ENCODE measurements at places on chromosomes 7 and 10. TPM values are rescaled to one million over a fixed set of nuclear protein-coding genes. Genes with fewer than 3 reads are reported as not detected.

Gene CPA5
- 1.3 TPM for total RNA-seq

Gene SDK1
- 0.15 TPM for total RNA-seq

Gene SEMA3A
- total RNA-seq, result 0.34 TPM

GRCh38 chr10:72794260-72794659 is 99.3 kb upstream of the OIT3 start:
- no peak for DNase-seq

- DNase-seq, result no peak
Observed at GRCh38 chr7:24920451-24921361, 59.3 kb downstream of the OSBPL3 start.

DNA sequence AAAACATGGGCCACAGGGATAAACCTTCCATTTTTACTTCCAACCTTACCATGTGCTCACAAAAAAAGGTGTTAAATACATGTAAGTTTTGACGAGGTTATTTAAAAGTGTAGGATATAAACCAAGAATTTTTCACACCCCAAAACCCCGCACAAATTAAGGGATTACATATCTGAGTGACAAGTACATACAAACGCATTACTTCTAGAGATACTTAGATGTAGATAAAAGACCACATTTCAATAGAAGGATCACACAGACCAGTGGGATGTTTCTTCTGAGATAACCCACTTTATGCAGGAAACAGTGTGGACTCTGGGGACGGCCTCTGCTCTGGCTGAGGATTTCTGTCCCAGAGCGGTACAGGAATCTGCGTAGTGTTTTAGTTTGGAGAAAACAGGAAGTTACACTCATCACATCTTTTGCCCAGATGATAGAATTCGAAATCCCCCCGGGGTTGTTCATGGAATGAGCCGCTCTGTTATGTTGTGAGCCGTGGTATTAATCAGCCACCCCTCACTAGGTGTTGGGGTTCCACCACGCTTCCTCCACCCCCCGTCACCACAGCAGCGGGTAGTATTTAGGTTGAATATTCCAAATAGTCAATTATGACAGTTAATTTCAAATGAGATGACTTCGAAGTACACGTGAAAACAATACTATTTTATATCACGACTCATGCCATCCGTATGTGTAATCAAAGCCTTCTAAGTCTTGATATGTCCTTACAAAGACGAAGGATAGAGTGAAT is 1.3 kb upstream of the CUL1 start:
- peak; percentile 9 for DNase-seq

- no peak for DNase-seq
Observed at GRCh38 chr10:69732147-69732825, 69.4 kb upstream of the COL13A1 start.

GRCh38 chr7:22990588-22990949 is 23.4 kb downstream of the HYCC1 start:
- DNase-seq, result no peak

DNA sequence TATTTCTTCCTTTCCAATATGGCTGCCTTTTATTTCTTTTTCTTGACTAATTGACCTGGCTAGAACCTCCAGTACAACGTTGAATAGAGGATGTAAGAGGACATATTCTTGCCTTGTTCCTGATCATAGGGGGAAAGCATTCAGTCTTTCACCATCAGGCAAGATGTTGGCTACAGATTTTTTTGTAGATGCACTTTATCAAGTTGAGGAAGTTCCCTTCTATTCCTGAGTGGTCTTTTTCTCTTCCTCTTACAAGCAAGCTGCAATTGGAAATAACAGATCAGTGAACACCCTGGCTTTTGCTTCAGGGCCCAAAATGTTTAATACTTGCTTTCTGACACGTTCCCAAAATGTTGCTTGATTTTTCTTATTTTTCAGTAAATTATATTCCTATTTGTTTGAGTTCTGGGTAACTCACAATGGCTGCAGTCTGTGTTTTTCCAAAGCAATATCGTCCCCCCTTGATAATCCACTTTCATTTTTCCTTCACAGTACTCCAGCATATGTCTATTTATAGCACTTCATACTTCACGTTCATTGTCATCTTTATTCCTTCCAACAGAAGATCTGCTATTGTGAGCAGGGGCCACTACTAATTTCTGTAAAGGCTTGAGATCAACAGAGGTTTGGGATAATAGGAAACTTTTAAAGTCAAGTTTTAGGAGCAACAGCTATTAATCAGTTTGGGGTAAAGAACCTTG is 11.7 kb downstream of the CPEB3 start:
- no peak for DNase-seq

GRCh38 chr10:43658227-43658626 is 9.5 kb upstream of the ZNF32 start:
- DNase-seq, result no peak

- DNase-seq, result no peak
Observed at GRCh38 chr7:46603296-46603752, 682.3 kb upstream of the IGFBP3 start.

GRCh38 chr7:124480036-124480820 is 285.4 kb downstream of the GPR37 start:
- no peak for DNase-seq

- no peak for DNase-seq
Observed at GRCh38 chr7:152968514-152968913, 209.0 kb downstream of the ACTR3B start.

- no peak for DNase-seq
Observed at GRCh38 chr7:21365866-21366624, 61.8 kb upstream of the SP4 start.

- DNase-seq, result no peak
Observed at GRCh38 chr10:21473135-21473534, 52.3 kb downstream of the SKIDA1 start.

DNA sequence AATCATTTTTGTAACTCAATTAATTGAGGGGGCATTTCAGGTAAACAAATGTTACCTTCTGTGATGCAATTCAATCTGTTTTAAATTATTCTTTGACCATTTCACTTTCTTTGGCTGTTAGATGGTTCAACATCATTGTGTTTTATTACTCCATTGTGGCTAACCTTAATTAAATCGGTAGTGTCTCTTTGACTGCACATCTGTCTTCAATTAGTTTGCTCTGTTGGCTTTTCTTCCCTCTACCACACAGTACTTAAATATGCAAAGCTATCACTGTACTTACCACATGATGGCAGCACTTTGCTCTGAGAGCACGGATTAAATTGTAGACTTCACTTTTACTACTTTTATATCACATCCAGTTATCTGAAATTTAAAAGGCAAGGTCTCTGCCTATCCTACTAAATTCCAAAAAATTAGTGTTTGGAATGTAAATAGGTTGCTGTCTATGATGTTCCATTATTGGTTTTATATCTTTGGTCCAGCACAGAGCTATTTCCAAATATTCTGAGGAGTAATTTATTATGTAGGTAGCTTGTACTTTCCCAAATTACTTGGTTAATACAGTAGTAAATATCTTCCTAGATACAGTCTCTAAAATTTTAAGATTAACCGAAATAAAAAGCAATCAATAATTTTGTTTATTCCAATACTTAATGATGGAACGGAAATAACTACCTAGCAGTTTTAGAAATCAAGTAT is 352.0 kb downstream of the PCLO start:
- no peak for DNase-seq

DNA sequence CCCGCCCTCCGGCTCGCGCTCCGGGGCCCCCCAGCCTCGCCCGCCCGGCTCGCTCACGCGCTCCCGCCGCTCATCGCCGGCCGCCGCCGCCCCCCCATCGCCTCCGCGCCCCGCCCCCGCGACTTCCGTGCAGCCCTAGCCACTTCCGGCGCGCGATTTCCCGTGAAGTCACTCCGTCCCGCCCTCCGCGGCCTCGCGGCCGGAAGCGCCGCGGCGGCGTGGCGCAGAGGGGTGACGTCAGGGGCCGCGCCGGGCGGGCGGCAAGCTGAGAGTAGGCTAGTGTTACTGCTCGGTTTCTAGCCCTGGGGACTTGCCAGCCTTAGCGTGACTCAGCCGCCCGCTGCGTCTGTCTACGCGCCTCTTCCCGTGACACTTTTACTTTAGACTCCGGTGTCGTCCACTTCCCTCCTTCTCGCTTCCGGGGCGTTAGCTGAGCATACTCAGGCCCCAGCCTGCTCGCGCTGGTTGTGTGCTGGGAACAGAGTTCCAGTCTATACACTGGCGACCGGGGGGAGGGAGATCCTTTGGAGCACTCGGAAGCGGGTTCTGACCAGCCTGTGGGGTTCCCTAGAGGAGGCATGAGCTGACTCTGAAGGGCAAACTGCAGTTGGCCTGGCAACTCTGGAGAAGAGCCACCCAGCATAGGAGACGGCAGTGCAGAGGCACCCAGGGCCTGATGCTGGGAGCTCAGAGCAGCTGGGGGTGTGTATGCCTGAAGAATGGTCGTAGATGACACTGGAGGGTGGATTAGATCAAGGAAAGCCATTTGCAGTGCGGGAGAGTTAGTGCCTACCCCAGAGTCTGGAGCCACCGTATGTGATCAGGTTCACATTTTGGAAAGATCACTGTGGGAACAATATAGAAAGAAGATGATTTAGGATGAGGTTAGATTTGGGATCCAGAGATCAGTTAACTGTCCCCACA is at the start of gene PURB:
Gene PURB, minus strand, starts transcription at position 137 of the 924 bp plus-strand sequence. CDS start 182 bp downstream, outside the sequence.
- peak; percentile 97 for DNase-seq

Data from activated T-helper 1 cell treated with anti-CD3 and anti-CD28 coated beads, Interleukin-12 subunit alpha, Interleukin-12 subunit beta, Interleukin-2, Interleukin-4 antibody, amounts not matched to agents 30 ng/mL and 10 ng/mL and 1 ng/mL, durations not matched to agents 14 hours and 24 hours and 36 hours (primary cell).